ENCODE measurements at places on chromosomes 6 and 20.

- no peaks in the 10 kb centered on the region for H3K4me1 ChIP-seq
- DNase-seq: no peak
- H3K27ac ChIP-seq: no peak overlapping the region
- H3K4me3 ChIP-seq: no peak overlapping the region
- no peaks in the 10 kb centered on the region for H3K27me3 ChIP-seq
Measured at GRCh38 chr20:61596687-61597330, 344.7 kb downstream of the CDH4 start.

DNA sequence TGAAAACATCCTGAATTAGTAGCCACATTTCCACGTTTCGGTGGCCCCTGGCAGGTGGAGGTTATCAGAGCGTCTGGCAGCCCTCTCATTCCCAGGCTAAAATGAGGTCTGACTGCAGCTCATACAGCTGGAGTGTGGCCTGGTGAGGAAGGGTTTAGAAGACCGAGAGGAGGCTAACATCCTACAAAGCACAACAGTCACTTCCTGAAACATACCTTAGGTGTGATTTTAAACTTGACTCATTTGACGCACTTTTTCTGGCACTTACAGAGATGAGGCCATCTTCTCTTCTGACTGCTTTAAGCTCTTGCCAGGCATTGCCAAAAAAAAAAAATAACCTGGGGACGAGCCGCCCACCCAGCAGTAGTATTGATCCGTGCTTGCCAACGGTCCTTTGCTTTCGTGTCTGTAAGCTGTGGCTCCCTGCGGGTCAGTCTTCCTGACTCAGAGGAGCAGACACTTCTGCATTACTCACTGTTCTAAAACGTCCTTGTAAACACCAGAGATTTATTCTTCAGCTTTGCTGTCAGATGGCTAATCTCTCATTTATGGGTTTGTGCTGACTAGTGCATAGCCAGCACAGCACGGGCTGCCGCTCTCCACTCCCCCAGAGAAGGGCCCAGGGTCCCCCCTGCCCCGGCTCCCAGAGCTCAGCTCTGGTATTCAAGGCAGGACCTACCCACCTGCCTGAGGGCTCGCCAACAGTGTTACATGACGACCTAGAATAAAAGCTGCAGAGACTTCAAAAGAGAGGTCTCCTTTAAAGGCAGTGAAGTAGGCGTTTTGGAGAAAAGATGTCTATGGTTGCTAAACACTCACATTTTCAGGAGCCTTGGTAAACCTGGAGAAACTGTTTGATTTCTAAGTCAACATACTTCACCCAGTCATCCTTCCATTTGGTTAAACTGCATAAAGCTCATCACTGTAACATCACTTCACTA, 78.5 kb upstream of the FRMD1 start:
- no peaks in the 10 kb centered on the region for H3K27me3 ChIP-seq
- no peak overlapping the region for H3K27ac ChIP-seq
- H3K4me1 ChIP-seq: peaks cover 6% of the 10 kb centered on the region
- no peaks in the 10 kb centered on the region for H3K36me3 ChIP-seq
- no peak for DNase-seq
- H3K4me3 ChIP-seq: no peak overlapping the region

- H3K27me3 ChIP-seq: no peaks in the 10 kb centered on the region
- H3K4me3 ChIP-seq: no peak overlapping the region
- no peaks in the 10 kb centered on the region for H3K36me3 ChIP-seq
- no peaks in the 10 kb centered on the region for H3K4me1 ChIP-seq
- H3K27ac ChIP-seq: no peak overlapping the region
- no peak for DNase-seq
Measured at GRCh38 chr6:33390173-33390572, 1.4 kb upstream of the KIFC1 start.

DNA sequence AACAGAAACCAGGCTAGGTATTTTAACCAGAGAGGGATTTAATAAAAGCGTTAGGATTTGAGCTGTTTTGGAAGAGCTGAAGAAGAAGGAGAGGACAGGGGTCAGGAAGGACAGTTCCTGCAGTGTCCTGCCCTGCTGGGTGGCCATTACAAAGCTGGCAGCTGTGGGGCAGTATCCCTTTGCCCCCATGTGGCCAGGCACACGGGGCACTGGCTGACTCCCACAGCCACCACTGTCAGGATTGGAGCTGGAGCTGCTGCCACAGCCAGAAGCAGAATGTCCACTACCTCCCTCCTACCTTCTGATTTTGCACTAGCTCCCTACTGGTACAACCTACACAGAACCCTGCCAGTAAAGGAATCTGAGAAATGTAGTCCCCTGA, 46.5 kb downstream of the SLC22A3 start:
- H3K27me3 ChIP-seq: no peaks in the 10 kb centered on the region
- H3K4me3 ChIP-seq: no peak overlapping the region
- no peak for DNase-seq
- no peaks in the 10 kb centered on the region for H3K4me1 ChIP-seq
- no peaks in the 10 kb centered on the region for H3K36me3 ChIP-seq

GRCh38 chr6:98657764-98658163, 176.6 kb upstream of the POU3F2 start:
- no peak overlapping the region for H3K4me3 ChIP-seq
- H3K4me1 ChIP-seq: no peaks in the 10 kb centered on the region
- no peaks in the 10 kb centered on the region for H3K27me3 ChIP-seq
- peak; percentile 36 for DNase-seq
- no peak overlapping the region for H3K27ac ChIP-seq

GRCh38 chr6:157668009-157668401, 155.0 kb upstream of the SNX9 start:
- no peak for DNase-seq
- no peak overlapping the region for H3K27ac ChIP-seq
- peaks cover 25% of the 10 kb centered on the region for H3K27me3 ChIP-seq
- H3K4me1 ChIP-seq: peaks cover 41% of the 10 kb centered on the region
- peaks cover 4% of the 10 kb centered on the region for H3K36me3 ChIP-seq
- H3K4me3 ChIP-seq: no peak overlapping the region
